ENCODE measurements at places on chromosomes 2 and 18.

DNA sequence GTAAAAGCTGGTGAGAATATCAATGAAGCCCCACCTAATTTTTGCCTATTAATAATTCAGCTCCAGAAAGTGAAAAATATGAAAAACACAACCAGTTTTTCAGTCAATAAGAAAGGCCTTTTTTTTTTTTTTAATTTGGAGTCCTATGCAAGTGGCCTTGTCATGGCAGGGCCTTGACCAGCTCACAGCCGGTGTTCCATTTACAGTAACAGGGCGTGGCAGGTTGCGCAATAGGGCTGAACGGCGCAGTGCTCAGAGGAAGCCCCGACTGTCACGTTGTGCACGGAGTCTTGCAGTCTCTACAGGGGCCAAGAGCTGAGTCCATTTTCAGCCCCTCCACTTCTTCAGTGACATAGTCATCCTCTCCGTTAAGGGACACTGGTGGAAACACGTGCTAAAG is 184.1 kb upstream of the FN1 start:
- DNase-seq: no peak

GRCh38 chr18:80197528-80197927 is 49.8 kb downstream of the PARD6G start:
- no peak for DNase-seq

GRCh38 chr2:23302591-23302990 is 82.4 kb upstream of the KLHL29 start:
- no peak for DNase-seq

- DNase-seq: no peak
Measured at GRCh38 chr2:199057936-199058335, 399.8 kb downstream of the SATB2 start.

GRCh38 chr2:178830451-178830850 is 23.2 kb upstream of the TTN start:
- no peak for DNase-seq

GRCh38 chr2:20183373-20183772 is 41.6 kb downstream of the SDC1 start:
- no peak for DNase-seq

DNA sequence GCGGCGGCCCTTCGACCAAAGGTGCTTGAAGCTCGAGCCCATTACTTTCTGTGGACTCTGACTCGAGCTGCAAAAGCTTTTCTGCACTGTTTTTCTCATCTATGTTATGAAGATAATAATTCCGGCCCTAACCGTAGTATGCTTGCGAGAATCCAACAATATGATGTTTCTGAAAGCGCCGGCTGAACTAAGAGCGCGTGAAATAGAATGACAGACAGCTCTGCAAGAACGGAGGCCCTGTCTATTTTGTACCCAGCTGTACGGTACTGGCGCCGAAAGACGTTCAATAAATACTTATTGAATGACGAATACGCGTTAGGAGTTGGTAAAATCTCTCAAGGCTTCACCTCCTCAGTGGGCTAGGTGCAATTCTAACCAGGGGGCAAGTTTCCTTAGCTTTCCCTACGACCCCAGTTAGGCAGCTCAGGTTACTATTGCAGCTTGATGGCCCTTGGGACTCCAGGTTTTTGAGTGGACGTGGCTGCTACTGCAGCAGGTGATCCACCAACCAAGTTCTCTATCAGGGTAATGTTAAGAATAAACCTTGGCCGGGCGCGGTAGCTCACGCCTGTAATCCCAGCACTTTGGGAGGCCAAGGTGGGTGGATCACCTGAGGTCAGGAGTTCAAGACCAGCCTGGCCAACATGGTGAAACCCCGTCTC is 570 bp downstream of the SCRN3 start:
- DNase-seq: no peak

- no peak for DNase-seq
Measured at GRCh38 chr2:86764661-86765309, 25.9 kb downstream of the CD8A start.

DNA sequence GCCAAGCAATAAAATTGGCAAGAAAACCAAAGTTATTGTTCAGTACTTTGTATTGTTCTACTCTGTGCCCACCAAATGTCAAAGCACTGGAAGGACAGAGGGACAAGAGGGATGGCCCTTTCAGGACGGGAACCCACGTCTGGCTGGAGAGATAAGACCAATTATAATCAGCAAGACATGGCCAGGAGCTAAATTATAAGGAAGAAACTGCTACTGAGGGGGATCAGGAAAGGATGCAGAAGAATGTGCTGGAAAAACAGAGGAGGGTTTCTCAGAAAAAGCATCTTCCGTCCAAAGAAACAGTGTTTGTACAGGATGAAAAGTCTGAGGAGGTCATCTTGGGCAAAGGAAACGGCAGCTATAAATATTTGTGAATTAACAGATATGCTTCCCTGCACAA is 46.4 kb upstream of the NARS1 start:
- no peak for DNase-seq

DNA sequence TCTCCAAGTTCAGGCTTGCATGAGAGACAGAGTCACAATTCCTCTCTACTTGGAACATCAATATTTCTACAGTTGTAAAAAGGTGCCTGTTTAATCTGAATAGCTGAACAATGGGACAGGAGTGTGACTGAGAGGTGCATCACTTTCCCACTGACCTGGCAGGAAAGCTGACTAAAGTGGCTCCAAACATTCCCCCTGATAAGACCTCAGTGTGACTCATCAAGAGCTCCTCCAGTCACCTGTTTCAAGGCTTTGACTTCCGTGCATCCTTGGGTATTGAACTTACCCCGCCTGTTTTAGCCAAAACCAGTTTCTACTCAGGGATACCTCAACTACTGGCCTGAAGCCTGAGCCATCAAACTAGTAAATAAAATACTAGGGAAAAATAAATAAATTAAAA is 453.9 kb upstream of the DDX18 start:
- no peak for DNase-seq

DNA sequence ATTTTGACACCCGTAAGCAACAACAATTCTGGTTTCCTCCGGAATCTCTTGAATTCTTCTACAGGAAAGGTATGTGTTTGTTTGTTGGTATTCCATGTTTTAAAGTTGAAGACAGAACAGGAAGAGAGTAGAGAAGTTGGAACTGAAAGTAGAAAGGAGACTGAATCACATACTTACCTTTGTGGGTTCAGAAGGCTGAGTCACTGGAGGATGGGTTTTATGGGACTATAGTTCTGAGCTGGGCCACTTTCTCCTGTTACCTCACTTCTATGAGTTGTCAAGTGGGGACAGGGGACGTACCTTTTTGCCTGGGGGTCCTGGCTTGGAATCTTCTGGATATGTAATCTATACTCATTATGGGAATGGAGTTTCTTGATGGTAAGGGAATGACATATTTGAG is 40.9 kb downstream of the KDM3A start:
- no peak for DNase-seq

DNA sequence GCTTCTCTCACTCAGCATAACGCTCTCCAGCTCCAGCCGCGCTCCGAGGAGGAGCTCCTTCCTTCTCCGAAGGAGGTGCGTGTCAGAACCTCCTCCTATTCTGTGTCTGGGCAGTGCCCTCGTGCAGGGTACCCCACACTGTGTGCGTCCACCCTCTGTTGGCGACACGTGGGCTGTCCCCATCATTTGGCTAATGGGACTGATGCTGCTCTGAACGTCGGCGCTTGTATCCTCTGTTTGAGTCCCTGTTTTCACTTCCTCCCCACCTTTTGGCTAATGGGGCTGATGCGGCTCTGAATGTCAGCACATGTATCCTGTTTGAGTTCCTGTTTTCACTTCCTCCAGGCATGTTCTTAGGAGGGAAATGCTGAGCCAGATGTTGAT is 22.2 kb downstream of the KCNG2 start:
- no peak for DNase-seq

DNA sequence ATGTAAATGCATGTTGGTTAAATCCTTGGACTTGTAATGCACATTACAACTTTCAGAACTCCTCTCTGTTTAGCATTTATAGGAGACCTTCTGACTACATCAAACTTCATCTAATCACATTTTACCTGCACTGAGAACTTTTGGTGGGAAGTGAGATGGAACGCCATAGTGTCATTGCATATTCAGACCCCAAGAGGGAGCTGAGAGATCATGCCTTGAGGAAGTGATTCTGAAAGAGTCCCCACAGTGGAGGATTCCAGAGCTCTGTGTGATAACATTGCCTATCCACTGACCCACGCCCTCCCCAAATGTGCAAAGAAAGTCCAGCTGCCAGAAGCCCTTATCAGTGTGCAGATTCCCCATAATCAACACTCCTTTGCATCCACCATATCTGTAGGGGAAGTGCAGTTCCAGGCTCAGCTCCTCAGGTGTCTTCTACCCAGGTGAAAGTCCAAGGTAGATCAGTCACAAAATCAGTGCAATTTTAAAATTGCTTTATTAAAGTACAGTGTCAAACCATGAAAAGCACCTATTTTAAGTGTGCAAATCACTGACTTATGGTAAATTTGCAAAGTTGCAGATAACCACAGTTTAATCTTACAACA is 212.4 kb downstream of the RPIA start:
- no peak for DNase-seq

GRCh38 chr18:58624011-58624410 is 4.9 kb downstream of the ALPK2 start:
- DNase-seq: no peak

- DNase-seq: no peak
Measured at GRCh38 chr18:26617151-26617554, 68.8 kb upstream of the KCTD1 start.

DNA sequence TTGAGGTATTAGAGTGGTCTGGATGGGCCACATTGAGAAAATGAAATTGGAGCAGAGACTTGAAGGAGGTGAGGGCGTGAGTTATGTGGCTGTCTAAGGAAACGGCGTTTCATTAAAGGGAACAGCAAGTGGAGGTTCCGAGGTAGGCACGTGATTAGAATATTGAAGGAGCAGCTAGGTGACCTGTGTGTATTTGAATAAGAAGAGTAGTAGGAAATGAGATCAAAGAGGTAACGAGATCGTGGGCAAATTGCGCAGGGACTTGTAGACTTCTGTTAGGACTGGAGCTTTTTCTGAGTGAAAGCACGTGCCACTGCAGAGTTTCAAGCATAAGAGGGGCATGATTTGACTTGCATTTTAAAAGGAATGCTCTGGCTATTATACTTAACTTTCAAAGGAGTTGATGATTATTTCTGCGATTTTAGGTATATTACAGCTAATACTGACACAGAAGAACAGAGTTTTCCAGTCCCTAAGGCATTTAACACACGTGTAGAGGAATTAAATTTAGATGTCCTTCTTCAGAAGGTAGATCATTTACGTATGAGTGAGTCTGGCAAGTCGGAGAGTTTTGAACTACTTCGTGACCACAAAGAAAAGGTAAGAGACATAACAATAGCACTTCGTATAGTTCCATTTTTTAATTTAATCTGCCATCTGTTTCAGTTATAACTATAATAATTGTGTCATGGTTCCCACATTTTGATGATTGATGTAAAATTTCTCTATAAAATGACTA is 48.7 kb downstream of the RMDN2 start:
- DNase-seq: no peak

DNA sequence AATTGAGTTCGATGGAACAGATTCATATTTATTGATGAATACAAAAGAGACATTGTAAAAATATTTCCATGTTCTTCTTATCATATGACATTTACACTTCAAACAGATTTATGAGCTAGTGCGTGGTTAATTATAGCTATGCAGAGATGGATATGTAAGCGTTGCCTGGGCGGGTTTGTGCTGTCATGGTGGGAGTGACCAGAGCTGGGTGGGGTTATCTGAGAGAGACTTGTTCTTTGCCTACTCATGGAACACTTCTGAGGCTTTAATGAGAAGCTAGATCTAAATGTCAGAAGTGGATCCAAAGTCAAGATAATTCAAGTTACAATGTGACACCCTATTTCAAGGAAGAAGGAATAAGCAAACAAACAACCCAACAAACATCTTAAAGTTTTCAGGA is 162.3 kb upstream of the ZEB2 start:
- DNase-seq: no peak

DNA sequence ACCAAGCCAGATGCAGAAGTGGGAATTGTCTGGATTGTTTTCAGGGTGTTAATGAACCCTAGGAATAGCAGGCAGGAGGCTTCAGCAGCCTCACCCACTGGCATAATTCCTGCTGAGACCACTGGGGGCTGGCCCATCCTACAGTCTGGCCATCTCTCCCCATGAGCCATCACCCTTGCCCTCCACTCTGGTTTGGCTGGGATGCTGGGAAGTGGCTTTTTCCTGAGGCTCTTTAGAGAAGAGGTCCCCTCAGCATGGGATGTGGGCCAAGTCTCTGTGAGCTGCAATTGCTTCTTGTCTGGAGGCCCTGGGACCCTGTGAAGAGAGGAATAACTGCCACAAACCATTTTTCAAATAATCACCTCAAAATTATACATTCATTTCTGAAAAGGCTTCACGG is 4.0 kb downstream of the TCF7L1 start:
- DNase-seq: no peak

DNA sequence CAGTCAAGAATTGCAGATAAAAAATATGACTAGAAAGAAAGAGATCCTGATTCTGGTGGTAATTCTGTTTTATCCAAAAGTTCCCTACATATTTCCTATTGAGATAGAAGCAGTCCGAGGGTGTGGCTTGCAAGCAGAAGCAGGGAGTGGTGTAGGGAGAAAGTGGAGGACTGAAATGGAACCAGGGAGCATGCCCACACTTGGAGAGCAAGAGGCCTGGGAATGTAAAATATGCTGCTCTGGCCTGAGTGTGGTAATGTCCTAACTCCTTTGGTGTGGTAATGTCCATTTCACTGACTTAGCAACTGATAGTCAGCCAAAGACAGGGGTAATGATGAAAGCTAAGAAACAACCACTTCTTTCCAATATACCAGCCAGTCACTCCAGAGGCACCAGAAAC is 30.1 kb upstream of the FMNL2 start:
- DNase-seq: no peak

- no peak for DNase-seq
Measured at GRCh38 chr2:118614841-118615271, 232.6 kb downstream of the EN1 start.

DNA sequence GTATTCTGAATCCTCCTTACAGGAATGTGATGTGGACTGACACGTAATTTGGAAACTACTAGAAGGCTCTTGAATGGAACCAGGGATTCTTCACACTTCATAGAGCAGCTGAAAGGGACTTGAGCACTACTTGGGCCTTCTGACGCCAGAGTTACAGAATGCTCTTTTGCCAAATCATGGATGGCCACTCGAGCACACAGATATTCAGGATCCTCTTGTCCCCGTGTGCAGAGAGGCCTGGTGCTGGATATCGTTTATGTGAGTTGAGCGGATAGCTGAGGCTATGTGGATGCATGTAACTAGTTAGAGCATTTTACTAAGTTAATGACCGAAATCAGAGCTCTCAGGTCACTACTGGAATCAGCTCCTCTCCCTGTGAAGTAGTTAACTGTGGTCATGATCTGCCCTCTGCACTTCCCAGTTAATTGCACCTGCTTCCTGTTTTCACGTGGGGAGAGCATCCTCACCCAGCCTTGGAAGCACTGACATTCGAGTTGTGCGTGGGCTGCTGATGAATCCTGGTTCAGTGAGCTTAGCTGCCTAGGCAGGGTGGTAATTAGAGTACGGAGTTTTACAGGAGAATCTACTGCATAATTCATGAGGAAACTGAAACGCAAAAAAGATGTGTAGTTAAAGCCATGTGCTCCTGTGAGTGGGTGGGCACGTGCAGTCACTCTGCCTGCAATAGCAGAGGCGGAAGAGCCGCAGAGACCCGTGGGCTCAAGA is 5.2 kb upstream of the TPO start:
- DNase-seq: no peak
